ENCODE measurements at places on chromosomes 12 and 14. TPM values are rescaled to one million over a fixed set of nuclear protein-coding genes. Genes with fewer than 3 reads are reported as not detected.

Gene CLEC9A
- total RNA-seq = not detected

Gene SALL2
- 1.6 TPM for total RNA-seq

Gene PYGL
- 41.8 TPM for total RNA-seq

Gene POTEM
- not detected for total RNA-seq

Gene SLC25A21
- under 0.01 TPM for total RNA-seq

Gene BCAT1
- 318 TPM for total RNA-seq

Data from placental pericyte (primary cell).